PC-9 (cell line): ENCODE measurements at places on chromosomes 2 and 18. TPM values are rescaled to one million over a fixed set of nuclear protein-coding genes. Genes with fewer than 3 reads are reported as not detected.

DNA sequence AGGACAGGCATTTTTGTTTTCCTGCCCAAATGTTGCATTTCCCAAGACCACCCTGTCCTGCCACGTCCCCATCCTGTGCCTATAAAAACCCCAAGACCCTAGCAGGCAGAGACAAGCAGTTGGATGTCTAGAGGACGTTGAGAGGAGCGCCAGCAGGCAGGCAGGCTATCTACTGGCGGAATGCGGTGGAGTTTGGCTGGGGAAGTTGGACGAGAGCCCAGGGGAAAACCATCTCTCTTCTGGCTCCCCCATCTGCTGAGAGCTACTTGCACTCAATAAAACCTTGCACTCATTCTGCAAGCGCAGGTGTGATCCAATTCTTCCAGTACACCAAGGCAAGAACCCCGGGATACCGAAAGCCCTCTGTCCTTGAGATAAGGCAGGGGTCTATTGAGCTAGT, 72.5 kb downstream of the ARL6IP6 start:
- no peaks in the 10 kb centered on the region for H3K27me3 ChIP-seq
- no peak overlapping the region for H3K27ac ChIP-seq
- no peak overlapping the region for H3K4me3 ChIP-seq
- DNase-seq, result no peak
- H3K4me1 ChIP-seq, result no peaks in the 10 kb centered on the region

- no peak overlapping the region for H3K4me3 ChIP-seq
- H3K27me3 ChIP-seq, result 0 out of 2 replicates have a peak, but pooled peaks cover 2% of the 10 kb centered on the region
- H3K36me3 ChIP-seq, result no peaks in the 10 kb centered on the region
Measured at GRCh38 chr18:37403100-37403781, 162.4 kb downstream of the CELF4 start.

DNA sequence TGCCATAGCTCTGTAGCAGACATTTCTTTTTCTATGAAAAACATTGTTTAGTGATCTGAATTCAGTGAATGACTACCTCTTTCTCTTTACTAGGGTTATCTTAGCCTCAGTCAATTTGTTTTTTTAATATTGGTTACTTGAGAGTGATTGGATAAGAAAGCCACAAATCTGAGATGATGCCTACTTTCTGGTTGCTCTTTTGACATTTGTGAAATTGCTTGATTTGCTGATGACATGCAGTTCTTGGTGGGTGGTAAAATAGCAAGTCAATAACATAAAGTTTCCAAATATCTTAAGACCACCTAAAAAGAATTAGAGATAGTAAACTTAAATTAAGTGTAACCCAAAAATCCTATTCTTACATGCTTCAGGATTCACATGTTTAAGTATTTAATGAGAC, 199.5 kb upstream of the STON1 start:
- H3K36me3 ChIP-seq, result no peaks in the 10 kb centered on the region
- H3K27me3 ChIP-seq, result no peaks in the 10 kb centered on the region
- DNase-seq, result no peak
- H3K4me3 ChIP-seq, result no peak overlapping the region
- H3K4me1 ChIP-seq, result no peaks in the 10 kb centered on the region

DNA sequence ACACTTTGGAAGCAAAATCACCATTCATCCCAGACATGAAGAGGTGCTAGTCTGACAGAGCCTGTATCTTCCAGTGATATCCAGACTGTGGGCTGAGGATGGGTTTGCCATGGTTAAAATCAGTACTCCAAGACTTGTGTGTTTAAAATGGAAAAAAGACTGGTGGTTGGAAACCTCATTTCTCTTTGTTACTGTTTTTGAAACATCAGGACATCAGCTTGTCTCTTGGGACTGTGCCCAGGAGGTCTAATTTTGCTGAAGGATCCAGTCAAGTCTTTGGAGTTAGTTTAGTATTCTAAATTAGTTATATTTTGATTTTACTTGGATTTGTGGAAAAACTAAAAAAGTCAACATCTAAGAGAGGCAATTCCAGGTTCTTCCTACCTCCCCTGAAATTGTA, 578.4 kb downstream of the PLCL1 start:
- no peaks in the 10 kb centered on the region for H3K27me3 ChIP-seq
- H3K27ac ChIP-seq, result no peak overlapping the region
- H3K4me3 ChIP-seq, result no peak overlapping the region
- no peaks in the 10 kb centered on the region for H3K4me1 ChIP-seq

GRCh38 chr2:9230051-9230802, 23.6 kb downstream of the ASAP2 start:
- no peak overlapping the region for H3K4me3 ChIP-seq
- H3K27me3 ChIP-seq, result no peaks in the 10 kb centered on the region
- no peak for DNase-seq
- peaks cover 65% of the 10 kb centered on the region for H3K4me1 ChIP-seq

Gene CFAP221
- not detected in 2 replicates for total RNA-seq

Gene LIMS4
- 1.4 and 2.1 TPM in 2 replicates for total RNA-seq
